GM23338 (cell line): ENCODE measurements at places on chromosomes 6 and 20.

- no peak for DNase-seq
These were observed 543.6 kb downstream of the GRIK2 start for GRCh38 chr6:101937108-101937507.

DNA sequence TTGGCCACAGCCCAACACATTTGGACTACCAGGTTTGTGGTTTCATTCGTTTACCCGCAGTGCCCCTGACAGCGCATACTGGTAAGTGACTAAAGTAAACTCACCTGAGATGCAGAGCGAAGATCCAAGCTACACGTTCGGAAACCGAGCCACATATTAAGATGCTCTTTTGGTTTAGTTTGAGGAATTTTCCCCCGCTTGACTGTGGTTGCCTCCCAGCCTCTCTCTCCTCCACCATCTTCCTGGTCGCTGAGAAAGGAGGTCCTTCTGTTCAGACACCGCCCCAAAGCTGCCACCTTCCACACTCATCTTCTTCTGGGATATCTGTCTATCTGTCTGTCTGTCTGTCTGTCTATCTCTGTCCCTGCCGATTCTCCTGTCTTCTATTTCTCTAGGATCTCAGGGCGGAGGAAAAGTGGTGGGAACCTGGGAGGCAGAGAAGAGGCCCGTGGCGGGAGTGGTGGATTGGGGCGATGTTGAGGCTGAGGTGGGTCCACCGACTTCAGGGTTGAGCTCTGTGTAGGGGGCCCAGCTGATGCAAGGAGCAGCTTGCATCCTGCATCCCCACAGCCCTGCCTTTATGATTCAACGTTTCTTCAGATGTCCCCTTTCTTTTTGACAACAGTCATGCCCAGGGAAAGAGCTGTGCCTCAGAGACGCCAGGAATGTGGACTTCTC, 196.9 kb upstream of the ZNF184 start:
- peak; percentile 43 for DNase-seq

- peak; percentile 84 for DNase-seq
These were observed 638 bp upstream of the PPP1R18 start for GRCh38 chr6:30686908-30687658.

DNA sequence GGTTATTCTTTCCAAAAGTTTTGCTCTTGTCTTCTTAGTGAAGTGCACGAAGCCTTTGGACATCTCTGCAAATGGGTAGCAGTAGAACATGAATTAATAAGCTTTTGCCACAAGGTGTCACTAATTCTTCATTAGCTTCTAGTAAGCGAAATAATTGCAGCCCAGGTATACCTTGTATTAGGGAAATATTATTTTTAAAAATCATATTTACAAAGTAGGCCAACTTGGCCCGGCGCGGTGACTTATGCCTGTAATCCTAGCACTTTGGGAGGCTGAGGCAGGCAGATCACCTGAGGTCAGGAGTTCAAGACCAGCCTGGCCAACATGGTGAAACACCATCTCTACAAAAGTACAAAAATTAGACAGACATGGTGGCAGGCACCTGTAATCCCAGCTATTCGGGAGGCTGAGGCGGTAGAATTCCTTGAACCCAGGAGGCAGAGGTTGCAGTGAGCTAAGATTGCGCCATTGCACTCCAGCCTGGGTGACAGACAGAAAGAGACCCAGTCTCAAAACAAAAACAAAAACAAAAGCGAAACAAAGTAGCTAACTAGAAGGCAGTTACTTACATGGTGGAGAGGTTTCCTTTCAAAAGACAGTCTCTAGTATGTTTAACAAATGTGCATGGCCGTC, 8.8 kb upstream of the RSPH3 start:
- peak; percentile 68 for DNase-seq

DNA sequence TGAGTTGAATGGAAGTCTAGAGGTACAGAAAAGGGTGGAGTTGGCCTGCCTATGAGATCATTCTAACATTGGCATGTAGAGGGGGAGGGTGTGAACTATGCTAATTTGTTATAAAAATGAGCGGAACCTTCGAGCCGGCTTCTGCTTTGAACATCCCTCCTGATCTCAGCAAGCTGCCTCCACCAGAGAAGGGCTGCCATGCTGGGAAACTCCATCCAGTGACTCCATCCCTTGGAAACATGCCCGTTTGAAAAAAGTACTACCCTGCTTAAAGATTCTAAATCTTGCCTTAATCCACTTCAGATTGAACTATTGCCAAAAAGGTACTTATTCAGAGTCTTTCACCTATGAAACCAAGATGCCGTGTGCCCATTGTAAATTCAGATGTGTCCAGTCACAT, 43.6 kb upstream of the TMEM170B start:
- no peak for DNase-seq

GRCh38 chr6:112311950-112312547, 35.1 kb upstream of the RFPL4B start:
- DNase-seq: peak; percentile 59
